Activated CD4-positive, alpha-beta T cell treated with anti-CD3 and anti-CD28 coated beads for 24 hours (primary cell): ENCODE measurements at places on chromosomes 2 and 18.

DNA sequence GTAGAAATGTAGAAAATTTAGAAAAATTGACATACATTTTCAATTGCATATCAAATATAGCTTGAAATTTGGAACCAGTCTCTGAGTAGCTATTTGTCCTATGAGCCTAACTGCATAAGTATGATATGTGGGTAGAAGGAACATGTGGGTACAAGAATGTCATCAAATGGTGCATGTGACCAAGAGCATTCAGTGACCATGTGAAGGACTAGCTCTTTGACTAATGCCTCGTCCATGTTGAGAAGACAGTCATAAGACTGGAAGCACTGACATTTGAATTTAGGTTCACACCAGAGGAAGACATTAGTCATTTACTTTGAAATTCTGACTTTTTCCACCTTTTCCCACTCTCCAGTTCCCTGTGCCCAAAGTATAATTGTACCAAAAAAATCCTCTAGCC lies 12.6 kb downstream of the MRPL44 start:
- no peak for DNase-seq

GRCh38 chr2:127486247-127487058 lies 39.8 kb downstream of the IWS1 start:
- no peak for DNase-seq

- no peak for DNase-seq
Measured at GRCh38 chr18:74861154-74861553, 263.5 kb downstream of the ZNF407 start.

DNA sequence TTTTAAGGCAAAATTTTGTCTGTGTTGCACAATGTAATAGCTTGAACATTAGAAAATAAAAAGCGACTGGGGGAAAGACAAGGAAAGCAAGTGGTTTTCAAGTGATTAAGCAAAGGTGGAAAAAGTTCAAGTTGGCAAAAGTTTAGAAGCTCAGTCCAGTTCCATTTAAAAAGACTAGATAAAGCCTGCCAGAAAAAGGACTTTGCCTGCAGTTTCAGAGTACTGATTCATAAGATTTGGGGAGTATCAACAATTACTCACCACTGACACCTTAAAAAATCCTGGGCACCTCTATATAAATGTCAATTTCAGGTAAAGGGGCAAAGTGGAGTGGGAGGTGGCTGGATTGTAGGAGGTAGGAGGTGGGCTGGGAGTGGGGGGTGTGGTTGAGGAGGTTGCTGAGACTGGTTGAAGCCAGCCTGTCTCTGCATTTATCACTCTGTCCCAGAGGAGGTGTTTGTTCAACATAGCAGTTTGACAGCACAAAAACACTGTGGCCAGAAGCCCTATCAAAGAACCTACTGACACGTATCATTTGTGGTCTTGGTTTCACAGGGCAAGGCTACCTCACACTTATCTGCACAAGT lies 14.6 kb downstream of the ZEB2 start:
- DNase-seq = no peak

DNA sequence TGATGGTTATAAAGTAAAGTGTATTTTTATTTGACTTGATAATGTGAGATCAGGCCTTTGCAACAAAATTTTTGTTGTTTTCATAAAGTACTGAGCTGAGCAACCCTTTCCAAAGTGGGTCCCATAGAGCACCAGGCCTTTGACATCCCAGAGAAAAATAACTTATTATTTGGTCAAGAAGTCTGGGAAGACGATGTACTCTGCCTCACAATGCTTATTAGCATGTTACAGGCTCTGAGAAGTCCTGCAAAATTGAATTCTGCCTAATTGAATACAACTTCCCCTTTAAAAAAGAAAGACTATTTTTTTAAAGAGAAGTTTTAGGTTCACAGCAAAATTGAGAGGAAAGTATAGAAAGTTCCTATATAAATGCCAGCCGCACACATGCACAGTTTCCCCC lies 151.5 kb upstream of the TCF4 start:
- no peak for DNase-seq

- DNase-seq = no peak
Measured at GRCh38 chr2:176637486-176638166, 368.4 kb downstream of the MTX2 start.
